ENCODE measurements at places on chromosomes 4 and X.

GRCh38 chr4:119690871-119691270, 62.3 kb upstream of the PDE5A start:
- no peak for DNase-seq

DNA sequence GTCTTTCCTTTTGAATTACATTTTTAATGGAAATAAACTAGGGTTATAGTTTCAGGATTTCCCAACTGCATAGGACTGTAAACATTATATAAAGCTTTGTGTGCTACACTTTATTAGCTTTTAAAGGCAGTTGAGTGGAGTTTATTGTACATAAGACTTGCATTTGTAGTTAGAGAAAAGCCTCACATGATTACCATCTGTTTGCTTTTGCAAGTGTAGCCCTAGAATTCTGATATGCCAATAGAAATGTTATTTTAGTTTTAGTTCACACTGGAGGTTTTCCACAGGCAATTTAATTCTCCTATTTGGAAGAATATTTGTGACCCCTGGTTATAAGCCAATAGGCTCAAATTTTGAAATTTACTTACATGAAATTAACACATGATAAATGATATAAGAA, 41.3 kb upstream of the ANK2 start:
- DNase-seq, result no peak

DNA sequence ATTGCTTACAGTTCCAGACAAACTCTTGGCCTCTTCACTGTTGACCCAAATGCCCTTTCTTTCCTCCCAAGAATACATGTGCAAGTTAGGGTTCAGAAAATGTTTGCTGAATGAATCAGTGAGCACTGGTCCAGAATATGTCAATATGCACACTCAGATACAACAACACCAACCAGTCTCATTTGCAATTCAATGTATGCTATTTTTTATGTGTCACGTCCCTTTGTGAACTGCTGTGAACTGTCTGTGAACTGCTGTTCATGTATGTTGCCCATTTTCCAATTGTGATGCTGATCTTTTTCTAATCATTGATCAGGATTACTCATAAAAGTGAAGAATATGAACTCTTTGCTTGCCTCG, 17.8 kb downstream of the GAB3 start:
- no peak for DNase-seq

DNA sequence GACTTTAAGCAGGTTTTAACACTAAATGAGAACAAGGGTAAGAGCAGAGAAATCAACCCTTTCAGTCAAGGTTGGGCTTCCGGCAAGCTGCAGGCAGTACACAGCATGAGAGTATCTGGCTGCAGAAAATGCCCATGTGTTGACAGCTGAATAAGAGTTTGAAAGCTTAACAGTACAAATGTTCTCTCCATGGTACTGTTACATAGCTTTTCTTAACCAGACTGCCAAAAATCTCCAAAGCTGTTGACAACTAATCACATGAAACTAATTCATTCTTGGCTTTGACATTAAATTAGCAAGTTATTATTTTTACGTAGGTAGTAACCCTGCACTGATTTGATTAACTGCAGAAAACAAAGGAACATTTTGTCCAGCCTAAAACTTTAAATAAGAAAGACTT, 153.5 kb downstream of the SLC10A7 start:
- no peak for DNase-seq

DNA sequence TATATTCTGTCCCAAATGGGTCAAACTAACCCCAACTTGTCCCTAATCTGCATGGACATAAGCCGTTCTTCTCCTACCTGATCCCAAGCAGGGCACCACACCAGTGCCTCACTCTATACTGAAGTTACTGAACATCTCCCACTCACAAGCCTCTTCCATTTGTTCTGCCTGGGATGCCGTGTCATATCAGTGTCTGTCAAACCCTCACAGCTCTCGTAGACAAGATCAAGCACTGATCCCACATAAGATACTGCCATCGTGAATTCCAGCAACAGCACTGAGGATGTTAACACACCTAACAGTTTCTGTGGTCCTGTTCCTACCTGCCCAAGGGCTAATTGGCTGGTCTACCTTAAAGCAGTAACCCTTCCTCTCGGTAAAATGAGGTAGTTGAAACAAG, 162.1 kb downstream of the APBB2 start:
- DNase-seq, result no peak

DNA sequence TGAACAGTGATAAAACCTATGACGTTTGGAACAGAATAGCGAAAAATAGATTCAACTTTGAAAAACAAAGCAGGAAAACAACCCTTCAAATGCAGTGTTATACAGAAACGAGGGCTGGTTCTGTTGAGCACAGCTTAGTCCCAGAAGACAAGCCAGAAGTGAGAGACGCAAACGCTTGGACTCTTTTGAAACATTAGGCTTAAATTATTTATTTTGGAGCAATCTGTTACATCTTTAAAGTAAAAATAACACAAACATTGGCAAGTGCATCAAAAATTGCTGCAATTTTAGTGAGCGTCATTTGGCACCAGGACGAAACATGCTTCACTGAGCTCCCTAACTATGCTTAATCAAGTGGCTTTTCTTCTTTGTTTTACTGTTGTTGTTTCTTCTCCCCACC, 63.5 kb downstream of the ENPP6 start:
- DNase-seq, result no peak

GRCh38 chrX:136028383-136028984, 43.2 kb downstream of the SLC9A6 start:
- DNase-seq, result no peak

GRCh38 chrX:110159865-110160264, 157.0 kb downstream of the TMEM164 start:
- no peak for DNase-seq

DNA sequence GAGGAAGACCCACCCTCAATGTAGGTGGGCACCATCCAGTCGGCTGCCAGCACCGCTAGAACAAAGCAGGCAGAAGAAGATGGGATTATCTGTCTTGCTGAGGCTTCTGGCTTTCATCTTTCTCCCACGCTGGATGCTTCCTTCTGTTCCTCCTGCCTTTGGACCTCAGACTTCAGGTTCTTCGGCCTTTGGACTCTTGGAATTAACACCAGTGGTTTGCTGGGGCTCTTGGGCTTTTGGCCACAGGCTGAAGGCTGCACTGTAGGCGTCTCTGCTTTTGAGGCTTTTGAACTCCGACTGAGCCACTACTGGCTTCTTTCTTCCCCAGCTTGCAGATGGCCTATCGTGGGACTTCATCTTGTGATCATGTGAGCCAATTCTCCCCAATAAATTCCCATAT, 55.1 kb downstream of the PDLIM5 start:
- DNase-seq, result no peak

- DNase-seq, result no peak
Measured at GRCh38 chr4:145703850-145704497, 24.0 kb downstream of the C4orf51 start.

- DNase-seq, result no peak
Measured at GRCh38 chr4:75781305-75781704, 56.9 kb downstream of the USO1 start.

DNA sequence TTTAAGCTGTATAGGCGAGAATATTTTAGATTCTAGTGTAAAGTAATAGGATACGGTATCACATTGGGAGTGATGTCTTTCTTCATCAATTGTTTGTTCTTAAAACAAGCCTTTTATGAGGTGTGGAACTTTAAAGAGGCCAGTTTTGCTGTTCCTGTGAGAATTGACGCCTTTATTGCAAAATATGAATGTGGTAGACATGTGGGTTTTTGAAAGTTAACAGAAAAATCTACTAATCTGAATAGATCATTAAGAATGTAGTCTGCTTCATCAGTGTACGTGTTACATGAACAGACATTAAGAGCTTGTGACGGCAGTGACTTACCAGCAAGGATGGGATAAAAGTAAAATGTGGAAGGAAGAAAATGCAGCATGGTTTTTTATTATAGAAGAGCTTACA, 63.8 kb downstream of the STOX2 start:
- no peak for DNase-seq

GRCh38 chr4:26108054-26108453, 194.0 kb downstream of the SMIM20 start:
- no peak for DNase-seq

- DNase-seq, result no peak
Measured at GRCh38 chr4:82906469-82906868, 5.9 kb downstream of the THAP9 start.

GRCh38 chrX:130848763-130849162, 54.2 kb downstream of the ENOX2 start:
- DNase-seq, result no peak

- DNase-seq, result no peak
Measured at GRCh38 chr4:3244002-3244401, 5.0 kb upstream of the MSANTD1 start.

DNA sequence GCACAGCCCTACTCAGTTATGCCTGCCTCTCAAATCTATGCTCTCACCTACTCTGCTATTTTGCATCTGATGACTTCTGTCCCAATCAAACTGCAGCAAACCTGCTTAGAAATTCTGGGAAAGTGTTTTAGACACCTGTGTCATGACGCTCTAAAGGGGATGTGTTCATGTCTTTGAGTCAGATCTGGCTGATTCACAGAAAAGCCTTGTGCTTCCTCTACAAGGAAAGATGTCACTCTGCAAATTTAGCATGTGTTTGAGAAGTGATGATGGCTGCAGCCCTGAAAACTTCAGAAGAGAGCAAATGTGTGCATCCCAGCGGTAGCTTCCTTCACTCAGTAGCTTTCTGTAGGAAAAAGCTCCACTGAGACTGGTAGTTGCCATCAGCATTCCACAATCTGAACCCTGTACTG, 235.4 kb downstream of the MGST2 start:
- no peak for DNase-seq

- no peak for DNase-seq
Measured at GRCh38 chr4:76011018-76011670, 3.8 kb upstream of the CXCL9 start.

GRCh38 chr4:183154701-183155391, 55.8 kb downstream of the WWC2 start:
- DNase-seq, result no peak

DNA sequence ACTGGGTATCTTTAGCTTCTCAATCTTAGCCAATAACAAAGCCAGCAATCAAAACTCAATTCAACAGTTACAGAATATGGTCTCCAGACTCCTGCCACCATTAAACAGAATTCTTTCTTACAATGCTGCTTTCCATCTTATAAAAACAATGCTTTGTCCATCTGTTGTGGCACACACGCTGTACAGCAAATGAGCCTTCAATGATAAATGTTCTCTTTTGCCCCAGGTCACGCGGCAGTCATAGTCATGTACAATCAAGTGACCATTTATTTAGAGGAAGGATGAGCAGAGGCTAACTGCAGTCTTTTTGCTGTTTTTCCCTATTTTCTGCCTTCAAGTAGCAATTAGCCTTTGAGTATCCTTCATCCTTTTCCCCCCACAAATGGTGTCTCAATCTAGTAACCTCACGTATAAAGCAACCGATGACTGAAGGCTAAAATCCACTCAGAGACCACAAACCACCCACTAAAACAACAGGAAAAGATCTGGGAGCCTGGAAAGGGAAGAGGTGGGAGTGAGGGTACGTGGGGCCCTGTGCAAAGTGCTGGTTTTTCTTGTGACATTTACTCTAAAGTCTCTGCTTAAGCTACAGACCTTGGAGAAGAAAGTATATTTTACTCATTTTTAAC, 24.4 kb downstream of the TRIM2 start:
- DNase-seq, result no peak

DNA sequence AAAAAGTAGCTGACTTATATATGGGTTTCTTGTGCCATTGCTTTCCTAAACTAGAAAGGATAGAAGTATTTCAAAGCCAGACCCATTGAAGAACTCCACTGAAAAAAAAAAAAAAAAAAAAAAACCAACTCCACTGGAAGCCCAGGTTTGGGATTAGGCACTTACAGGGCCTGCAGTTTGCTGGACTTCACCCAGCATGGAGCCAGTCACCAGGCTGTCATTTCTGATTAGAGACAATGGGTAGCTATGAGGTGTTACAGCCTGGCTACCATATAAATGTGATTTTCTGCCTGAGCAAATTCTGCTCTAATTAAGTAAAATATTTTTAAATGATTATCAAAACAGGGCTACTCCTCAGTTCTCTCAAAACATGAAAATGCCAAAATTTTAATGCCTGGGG, 49.5 kb downstream of the HS6ST2 start:
- no peak for DNase-seq

DNA sequence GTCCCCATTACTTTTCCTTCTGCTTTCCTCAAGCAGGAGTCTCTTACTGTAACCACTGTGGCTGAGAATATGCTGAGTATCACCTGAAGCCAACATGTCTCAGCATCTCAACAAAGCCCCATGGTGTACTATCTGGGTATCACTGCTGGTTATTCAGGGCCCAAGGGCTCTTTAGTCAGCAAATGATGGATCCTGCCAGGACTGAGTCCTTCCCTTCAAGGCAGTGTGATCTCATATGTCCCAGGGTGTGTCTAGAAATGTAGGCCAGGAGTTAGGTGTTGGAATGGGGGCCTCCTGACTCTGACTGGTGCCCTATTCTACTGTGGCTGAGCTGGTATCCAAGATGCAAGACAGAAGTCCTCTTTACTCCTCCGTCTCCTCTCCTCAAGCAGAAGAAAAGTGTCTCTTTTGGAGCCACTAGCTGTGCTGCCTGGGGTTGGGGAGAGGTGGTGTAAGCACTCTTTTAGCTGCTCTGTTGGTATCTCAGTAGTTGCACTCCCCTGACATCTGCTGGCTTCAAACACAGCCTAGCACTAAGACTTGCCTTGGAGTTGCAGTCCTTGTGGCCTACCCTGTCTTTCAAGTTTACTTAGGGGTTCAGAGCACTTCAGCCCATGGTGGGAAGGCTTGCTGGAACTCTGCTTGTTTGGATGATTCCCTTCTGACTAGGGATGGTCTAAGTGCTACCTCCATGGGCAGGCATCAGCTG, 28.6 kb downstream of the OCIAD2 start:
- no peak for DNase-seq
